ENCODE measurements at places on chromosomes 6 and 20. TPM values are rescaled to one million over a fixed set of nuclear protein-coding genes. Genes with fewer than 3 reads are reported as not detected.
A peak's percentile ranks its signal among the peaks of the same experiment; 100 is the strongest.

Gene ZNF165
- total RNA-seq, result 2.7 TPM

DNA sequence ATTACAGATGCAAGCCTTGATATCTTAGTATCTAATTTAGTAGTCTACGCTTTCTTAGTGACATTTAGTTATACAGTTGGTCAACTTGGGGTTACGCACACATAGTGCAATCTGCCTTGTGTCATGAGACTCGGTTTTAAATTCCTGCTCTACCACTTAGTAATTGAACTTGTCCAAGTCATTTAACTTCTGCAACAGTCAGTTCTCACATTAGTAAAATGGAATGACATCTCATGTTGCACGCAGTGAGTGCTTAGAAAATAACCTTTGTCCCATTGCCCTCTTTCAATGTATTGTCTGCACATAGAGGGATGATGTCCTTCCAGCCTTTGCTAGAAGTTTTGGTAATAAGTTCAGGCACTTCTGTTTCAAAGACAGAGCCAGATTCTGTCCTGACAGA, 48.6 kb downstream of the TMEM170B start:
- DNase-seq, result no peak

GRCh38 chr6:154139892-154140291, 100.9 kb downstream of the OPRM1 start:
- no peak for DNase-seq

- no peak for DNase-seq
Measured at GRCh38 chr6:155628306-155628705, 172.7 kb upstream of the NOX3 start.

DNA sequence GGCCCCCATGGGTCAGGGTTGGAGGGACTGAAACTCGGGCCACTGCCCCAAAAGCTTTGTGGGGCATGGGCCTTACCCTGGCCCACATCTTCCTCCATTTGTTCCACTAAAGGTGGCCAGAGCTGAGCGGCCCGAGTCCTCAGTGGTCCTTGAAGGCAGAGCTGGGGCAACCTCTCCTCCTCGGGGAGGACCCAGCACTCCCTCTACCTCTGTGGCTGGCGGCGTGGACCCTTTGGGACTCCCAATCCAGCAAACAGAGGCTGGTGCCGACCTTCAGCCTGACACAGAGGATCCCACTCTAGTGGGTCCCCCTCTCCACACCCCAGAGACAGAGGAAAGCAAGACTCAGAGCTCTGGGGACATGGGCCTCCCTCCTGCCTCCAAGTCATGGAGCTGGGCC, 9.3 kb downstream of the LPIN3 start:
- DNase-seq, result no peak

DNA sequence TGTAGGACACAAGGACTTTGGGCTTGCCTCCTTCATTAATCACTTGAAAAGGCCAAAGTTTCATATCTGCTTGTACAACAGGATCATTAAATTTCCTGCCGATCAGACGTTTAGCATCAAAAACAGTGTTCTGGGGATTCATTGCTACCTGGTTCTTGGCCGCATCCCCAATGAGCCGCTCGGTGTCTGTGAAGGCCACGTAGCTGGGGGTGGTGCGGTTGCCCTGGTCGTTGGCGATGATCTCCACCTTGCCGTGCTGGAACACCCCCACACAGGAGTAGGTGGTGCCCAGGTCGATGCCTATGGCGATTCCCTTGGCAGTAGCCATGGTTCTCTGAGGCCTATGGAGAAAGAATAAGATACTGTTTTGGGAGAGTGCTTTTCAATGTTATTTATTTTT, 3.4 kb downstream of the HSPA1L start:
- no peak for DNase-seq

- no peak for DNase-seq
Measured at GRCh38 chr6:24469811-24470210, 19.6 kb downstream of the GPLD1 start.

DNA sequence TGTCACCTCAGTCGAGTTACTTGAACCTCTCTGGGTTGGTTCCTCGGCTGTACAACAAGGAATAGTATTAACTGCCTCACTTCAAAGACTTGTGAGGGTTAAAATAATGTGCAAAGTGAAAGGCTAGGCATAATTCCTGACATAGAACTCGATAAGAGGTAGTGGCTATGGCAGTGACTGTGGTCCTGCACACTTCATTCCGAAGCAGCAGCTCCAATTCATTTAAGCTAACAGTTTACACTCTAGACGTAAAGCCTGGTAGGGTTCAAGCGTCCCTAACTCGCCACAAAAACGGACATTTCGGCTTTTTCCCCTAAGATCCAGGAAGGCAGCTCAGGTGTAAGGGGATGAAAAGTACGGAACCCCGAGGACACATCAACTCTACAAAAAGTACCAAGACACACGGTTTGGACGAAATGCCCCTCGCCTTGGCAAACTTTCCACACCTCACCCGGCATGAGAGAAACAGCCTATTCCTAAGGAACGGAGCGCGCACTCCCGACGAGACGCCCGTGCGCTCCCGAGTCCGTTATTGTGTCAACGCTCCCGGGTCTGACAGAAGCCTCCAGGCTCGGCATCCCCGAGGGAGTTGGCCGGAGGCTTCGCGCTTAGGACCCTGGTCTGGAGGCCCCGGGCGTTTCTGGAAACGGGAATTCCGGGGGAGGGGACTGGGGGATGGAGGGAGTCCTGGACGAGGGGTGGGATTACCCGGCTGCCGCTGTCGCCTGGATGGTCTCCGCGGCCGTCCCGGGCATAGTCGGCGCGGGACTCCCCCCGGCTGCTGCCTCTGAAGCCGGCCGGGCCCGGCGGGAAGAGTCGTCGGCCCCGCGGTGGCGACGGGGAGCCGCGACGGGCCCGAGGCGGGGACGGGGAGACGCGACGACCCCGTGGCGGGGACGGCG, 937 bp downstream of the ZNF318 start:
- DNase-seq, result peak; percentile 53

- DNase-seq, result peak; percentile 53
Measured at GRCh38 chr6:136520517-136520916, 29.7 kb downstream of the MAP7 start.

DNA sequence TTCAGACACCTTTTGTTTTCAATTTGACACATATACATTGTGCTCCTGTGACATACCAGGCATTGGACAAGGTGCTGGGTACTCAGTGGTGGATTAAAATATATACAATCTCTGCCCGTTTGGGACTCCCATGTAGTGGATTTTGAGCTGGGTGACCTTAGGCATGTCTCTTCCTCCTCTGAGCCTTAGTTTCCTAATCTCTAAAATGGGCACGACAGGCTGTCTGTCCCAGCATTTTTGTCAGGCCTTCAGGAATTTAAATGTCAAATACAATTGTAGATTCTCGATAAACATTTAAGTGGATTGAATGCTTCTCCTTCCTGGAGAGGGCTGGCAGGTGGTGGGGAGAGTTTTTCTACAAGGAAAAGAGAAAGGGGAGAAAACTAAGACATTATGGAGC, 22.6 kb downstream of the CDH22 start:
- no peak for DNase-seq

GRCh38 chr6:71106276-71106675, 149.4 kb upstream of the B3GAT2 start:
- DNase-seq, result peak; percentile 11

GRCh38 chr6:150346346-150346745, 22.5 kb upstream of the IYD start:
- DNase-seq, result no peak
